ENCODE measurements at places on chromosomes 13 and 19.

GRCh38 chr13:33139184-33139583 is 123.0 kb downstream of the KL start:
- no peak for DNase-seq

GRCh38 chr13:93941444-93941843 is 538.0 kb downstream of the DCT start:
- DNase-seq, result no peak

DNA sequence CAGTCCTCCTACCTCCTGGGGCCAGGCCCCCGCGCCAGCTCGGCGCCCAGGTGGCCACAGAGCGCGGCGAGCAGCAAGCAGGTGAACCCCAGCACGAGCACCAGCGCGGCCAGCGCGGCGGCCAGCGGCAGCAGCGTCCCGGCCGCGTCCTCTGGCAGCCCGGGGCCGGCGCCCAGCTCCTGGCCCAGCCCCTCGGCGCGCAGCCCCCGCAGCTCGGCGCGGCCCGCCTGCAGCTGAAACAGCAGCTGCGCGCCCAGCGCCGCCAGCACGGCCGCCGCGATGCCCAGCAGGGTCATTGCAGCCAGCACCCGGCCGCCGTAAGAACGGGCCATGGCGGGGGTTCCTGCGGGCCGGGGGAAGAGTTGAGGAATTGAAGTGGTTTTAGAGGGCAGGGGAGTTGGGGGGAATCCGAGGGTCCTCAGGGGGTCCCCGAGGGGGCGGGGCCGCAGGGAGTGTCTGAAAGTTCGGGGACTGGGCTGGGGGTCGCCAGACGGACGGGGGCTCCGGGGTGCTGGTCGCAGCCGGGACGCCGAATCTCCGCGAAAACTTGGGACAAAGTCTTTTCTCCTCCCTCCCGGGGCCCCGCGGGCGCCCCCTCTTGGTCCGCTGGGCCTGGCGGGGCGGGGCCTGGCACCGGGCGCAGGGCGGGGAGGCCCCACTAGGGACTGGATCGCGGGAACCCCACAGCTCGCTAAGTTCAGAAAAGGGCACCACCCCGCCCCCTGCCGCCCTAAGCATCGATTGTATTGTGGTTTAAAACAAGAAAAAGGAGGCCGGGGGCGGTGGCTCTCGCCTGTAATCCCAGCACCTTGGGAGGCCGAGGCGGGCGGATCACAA is at the start of gene TMEM221:
TSS of gene TMEM221 (minus strand) at position 538 of the 837 bp plus-strand sequence. CDS start at position 332, 206 bp downstream.
- peak; percentile 35 for DNase-seq

DNA sequence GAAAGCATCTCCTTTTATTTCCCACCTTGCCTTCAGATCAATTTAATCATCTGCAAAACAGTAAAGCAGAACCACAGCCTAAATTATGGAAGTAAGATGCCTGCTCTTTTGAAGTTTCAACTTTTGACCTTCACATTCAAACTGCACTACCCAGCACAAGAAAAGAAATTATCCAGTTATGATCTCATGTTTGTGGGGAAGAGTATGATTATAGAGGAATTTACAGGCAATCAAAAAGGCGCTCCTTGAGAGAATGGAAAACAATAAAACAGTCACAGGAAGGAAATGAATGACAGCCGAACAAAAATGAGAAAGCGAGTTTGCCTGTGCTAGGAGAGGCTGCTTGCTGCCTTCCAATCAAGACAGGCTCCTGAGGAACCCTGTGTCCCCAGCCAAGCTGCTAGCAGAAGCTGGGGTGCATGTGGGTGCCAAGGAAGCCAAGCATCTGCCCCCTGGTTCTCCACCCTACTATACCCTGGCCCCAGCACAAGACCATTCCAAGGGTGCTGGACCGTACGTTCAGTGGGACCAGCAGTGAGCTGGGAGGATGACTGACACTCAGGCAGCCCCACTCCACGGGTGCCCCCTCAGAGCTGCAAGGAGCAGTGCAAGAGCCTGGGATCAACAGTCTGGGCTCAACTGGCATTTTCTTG is 47.8 kb downstream of the PEPD start:
- DNase-seq, result no peak

- no peak for DNase-seq
Observed at GRCh38 chr19:36093687-36094086, 17.3 kb upstream of the OVOL3 start.

DNA sequence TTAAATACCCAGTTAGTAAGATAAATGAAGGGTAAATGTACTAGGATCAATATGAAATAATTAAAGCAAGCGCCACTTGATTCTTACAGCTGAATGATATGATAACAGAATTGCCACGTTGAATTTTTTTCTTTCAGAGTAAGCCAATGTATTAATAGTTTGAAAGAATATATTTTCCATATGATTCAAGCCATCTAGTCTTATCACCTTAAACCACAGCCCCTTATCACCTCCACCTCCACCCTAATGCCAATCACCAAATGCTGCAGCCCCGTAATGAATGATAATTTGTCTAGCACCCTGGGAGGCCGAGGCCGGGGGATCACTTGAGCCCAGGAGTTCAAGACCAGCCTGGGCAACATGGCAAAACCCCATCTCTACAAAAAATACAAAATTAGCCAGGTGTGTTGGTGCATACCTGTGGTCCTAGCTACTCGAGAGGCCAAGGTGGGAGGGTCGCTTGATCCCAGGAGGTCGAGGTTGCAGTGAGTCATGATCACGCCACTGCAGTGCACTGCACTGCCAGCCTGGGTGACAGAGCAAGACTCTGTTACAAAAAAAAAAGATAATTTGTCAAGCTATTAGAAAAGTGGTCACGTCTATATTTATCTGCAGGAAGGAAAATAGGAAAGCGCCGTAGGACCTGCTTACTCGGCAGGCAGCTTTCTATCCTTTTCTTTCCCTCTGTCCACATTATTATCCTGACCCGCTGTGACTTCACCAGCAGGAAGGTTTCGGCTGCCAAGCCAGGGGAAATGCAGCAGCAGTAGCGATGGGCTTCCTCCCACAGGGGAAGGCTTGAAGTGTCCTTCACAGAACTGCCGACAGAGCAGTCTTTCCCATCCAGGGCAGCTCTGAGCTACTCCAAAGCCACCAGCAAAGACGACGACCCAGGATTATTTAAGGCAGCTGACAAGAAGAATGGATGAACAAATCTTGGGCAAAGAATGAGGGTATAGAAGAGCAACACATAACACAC is 19.7 kb upstream of the CLN5 start:
- no peak for DNase-seq

DNA sequence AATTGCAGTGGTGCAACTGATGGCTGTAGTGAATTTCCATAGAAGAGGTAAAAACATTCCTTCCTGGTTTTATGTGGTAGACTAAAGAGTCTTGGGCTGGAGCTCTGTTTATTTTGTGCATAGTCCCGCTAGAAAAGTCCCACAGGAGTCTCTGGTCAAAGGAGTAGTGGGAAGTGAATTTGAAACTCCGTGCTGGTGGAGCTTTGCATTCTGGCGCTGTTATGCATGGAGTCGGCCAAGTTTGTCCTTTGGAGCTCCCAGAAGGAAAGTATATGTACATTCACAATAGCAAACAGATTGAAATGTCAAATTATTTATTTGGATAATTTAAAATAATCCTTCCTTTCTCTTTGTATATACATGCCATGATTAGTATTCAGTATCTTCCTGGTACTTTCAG is 296.5 kb downstream of the LMO7 start:
- no peak for DNase-seq

DNA sequence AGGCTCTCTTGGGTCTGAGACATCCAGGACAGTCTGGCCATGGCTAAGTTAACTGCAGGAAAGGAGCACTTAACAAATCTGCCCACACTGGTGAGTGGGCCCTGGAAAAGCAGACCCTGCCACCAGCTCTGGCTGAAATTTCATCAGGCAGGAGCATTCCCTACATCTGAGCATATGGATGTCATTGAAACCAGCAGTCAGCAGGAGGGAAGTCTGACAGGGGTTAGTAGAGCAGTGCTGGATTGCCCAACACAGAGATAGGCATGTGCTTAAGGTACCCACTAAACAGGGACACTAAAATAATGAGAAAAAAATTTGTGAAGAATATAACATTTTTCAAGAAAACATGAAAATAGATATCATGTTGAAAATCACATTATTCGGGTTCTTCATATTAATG is 13.6 kb upstream of the ACOD1 start:
- DNase-seq, result no peak

- no peak for DNase-seq
Observed at GRCh38 chr13:106560821-106561220, 7.1 kb downstream of the ARGLU1 start.

DNA sequence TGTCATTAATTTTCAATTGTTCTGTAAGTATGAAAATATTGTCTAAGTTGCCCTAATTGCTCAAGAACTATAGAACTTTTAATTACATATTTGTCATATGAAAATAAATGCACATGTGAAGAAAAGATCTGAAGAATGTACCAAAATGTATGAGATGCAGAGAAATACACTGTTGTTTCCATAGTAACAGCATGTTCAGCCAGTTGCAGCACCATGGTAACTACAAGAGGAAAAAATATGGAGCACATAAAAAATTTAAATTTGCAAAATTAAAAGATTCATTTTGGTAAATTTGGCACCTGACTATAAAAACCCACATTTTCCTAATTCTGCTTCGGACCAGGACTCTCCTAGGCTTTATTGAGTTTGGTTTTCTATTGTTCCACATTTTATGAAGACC is 1170.0 kb upstream of the MIR17HG start:
- DNase-seq, result no peak

- peak; percentile 75 for DNase-seq
Observed at GRCh38 chr19:10602330-10603083, 15.4 kb upstream of the AP1M2 start.

- no peak for DNase-seq
Observed at GRCh38 chr19:14482172-14482941, 7.2 kb upstream of the PTGER1 start.

- no peak for DNase-seq
Observed at GRCh38 chr13:41398494-41399170, 58.7 kb upstream of the RGCC start.
